ENCODE measurements at places on chromosomes 5 and 9.
A peak's percentile ranks its signal among the peaks of the same experiment; 100 is the strongest.

DNA sequence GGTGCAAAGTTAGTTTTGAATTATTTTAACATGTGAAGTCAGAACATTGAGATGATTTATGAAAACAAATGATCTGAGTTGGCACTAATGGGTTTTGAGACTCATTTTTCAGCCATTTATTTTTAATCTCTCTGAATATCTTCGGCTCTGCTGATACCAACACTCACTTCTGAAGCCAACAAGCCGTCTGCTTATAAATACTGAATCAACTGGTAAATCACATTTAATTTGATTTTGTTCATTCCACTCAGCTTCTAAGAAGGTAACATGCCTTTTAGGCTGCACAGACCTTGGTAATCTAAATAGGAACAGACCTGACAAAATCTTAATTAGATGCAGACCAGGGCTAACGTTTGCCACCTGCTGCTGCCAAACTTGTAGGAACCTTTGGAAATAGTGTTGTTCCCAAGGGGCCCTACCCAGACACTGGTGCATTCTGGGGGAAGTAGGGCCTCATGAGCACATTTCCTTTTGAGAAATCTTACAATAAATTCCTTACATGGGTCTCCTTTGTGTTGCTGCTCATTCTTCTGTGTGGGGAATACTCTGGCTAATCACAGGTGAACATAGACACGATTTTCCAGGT is 182.2 kb downstream of the KCTD16 start:
- DNase-seq: no peak

- no peak for DNase-seq
These were observed 39.5 kb downstream of the RASGEF1C start for GRCh38 chr5:180169248-180170105.

DNA sequence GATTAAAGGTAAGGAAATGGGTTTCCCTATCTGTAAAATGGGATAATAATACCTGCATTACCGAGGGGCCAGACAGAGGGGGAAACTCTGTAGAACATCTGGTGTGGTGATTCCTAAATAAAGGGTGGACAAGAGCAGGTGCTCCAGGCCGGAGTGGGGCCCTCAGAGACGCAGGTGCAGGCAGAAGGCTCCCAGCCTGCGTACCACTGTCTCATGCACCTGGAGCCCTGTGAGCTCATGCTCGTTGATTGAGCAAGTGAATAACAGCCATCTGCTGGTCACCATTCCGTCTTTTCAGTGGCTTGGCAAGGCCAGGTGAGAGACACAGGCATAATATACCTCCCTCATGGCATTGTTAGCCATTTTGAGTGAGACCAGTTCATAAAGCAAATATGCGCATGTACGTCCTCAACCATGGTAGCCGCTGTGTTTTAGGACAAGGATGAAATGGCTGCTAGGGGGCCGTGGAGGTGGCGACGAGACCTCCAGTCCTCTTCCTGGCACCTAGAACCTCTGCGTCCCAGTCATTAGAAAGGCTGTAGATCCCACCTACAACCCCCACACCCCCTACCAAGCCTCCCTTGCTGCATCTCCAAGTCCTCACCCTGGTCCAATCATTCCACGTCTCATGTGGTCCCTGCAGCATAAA is 198.0 kb upstream of the MVB12B start:
- no peak for DNase-seq

GRCh38 chr9:27565696-27566095 is 7.6 kb downstream of the C9orf72 start:
- no peak for DNase-seq

DNA sequence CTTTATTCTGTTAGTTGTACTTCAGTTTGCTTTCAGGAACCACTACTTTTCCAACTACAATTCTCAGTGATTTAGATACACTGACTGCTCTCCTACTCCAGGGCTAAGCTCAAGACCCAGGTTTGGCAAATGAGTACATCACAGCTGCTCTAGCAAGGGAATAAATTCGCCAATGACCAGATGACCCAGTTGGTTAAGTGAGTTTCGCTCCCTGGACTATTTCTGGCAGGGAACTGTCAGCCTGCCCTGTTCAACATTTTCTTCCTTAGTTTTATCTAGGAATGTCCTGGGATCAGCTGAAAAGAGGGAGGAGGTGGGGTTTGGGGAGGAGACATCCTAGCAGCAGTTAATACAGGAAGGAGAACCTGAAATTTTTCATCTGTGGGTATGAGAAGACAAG is 6.4 kb upstream of the STARD4 start:
- DNase-seq: no peak

DNA sequence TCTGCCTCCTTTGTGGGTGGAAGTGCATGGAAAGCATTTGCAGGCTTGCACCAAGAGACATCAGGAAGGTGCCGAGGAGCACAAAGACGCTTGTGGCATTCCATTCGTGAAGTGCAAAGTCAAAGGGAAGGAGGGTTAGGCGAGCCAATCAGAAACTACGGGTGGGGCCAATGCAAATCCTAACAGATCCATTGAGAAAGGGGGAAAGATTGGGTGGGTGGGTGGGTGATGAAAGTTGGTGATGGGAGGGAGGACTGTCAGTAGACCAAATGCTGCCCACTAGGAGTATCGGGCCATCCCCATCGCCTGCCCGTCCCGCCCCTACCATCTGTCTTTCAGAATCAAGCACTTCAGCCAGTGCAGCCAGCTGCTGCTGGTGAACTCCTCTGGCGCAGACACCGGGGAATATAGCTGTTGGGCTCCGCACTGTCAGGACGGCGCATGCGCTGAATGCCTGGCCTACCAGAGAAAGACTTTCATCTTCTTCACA is 17.1 kb upstream of the ANXA6 start:
- DNase-seq: no peak

DNA sequence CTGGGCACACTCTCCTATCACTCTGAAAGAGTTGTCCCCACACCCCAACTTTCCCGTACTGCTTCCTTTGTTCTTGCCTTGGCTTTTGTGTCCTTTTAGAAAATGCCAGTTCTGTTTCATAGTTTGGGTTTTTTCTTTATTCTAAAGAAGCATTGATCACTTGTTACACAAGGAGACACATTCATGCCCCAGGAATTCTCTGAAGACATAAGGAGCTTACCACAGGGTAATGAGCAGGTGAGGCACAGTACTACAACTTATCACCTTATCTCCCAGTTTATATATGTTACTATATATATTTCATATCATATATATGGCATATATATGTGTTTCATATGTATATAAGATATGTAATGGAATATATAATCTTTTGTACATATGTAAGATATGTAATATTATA is 6.5 kb upstream of the SSBP2 start:
- no peak for DNase-seq

DNA sequence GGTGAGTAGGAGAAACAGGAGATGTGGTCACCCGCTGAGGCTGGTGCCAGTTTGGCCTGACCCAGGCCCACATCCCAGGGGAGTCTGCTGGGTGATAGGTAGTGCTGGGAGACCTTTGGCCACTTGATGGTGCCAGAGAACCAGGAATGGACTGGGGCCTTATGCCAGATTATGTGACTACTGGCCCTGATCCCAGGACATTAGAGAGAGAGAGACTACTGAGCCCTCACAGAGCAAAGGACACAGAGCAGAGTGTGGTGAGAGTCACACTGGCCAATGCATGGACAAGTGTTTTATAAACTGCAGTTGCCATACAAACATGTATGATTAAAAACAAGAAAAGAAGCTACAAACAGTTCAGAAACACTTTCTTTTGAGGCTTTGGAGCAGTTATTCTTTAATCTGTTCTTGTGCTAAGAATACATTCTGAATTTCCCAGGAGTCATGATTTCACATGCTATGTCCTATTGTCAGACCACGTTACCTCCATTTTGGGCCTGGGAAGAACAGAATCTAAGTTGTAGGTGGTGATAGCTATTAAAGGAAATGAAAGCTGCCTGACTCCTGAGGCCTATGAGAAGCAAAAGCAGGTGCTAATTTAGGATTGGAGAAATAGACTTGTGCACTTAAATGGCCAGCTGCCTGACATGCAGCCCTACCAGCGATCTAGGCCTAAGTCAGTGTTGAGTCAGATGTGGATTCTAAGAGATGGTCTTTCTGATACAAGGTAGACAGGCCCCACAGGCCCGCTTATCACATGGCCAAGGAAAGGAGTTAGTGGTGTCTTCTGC is 32.6 kb upstream of the TMOD1 start:
- peak; percentile 53 for DNase-seq

- DNase-seq: no peak
These were observed 457.4 kb downstream of the CCDC171 start for GRCh38 chr9:16010221-16010620.
